Activated CD4-positive, alpha-beta T cell treated with anti-CD3 and anti-CD28 coated beads for 48 hours (primary cell): ENCODE measurements at places on chromosomes 3 and 15.

DNA sequence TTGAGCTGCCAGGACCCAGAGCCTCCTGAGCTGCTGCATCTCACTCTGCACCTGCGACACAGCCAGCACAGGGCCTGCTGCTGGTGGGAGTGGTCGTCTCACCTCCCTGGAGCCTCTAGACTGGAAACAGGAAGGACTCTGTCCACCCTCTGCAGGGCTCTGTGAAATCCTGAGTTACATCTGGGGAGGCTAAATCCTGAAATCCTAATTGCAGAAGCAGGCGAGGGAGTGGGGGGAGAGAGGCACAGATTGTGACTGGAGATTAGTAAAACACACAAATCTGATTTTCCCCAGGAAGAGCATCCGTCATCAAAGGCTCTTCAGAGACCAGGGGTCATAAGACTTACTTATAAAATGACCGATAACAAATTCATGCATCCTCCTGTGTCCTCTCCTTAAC lies 31.6 kb upstream of the GABRG3 start:
- no peak for DNase-seq

DNA sequence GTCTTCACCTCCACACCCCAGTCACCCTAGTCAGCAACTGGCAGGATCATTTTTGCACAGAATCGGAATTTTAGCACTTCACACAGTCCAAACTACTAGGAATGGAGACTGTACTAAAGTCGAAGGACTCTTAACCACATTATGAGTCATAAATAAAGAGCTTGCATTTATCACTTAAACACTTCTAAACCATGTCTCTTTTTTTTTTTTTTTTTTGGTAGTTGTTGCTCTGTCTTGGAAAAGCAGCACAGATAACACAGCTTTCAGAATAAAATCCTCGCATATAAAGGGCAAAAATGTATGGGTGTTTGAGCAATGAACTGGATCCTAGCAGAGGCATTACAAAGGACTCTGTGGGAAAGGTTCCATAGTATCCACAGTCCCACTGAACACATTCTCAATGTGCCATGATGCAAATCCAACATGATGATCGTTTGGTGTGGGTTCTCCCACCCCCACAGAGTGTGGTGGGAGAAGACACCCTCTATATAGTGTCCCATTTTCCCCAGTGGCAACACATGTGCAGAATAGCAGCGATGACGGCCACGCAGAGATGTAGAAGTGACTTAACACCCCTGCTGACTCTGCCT lies 47.1 kb downstream of the FOXP1 start:
- DNase-seq: no peak

DNA sequence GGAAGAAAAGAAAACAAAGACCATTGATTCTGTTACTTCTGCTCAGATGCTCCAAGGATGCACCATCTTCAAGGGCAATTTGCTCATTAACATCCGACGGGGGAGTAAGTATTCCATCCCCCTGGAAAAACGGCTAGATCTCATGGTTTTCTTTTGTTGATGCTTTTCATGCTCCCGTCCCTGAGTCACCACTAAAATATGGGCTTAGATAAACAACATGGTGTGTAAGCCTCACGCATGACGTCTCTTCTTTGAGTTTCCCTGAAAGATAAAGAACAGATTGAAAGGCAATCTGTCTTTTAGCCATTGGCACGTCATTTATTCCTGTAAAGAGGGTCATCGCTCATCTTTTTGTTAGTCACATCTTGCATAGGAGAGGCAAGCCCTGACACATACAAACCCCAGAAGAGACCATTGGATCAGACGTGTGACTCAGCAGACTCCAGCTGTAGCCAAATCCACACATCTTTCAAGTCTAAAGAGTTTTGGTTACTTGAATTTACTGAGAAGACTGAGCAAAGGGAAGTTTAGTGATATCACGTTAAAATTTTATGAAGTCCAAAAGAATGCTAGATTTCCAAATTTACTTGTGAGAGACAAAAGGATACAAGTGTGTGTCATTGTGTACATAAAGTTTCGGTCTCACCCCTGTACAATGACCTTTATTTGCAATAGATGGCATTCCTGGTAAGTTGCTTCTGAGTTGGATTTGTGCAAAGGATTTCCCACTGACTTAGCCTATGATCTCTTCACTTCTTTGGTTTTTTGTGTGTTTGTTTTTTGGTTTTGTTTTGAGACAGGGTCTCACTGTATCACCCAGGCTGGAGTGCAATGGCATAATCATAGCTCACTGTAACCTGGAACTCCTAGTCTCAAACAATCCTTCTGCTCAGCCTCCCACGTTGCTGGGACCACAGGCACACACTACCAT lies 110.5 kb downstream of the PGPEP1L start:
- DNase-seq: no peak

- no peak for DNase-seq
These were observed 38.6 kb downstream of the FBXL2 start for GRCh38 chr3:33315826-33316225.

GRCh38 chr15:29698030-29698701 lies 124.1 kb downstream of the TJP1 start:
- DNase-seq: no peak

GRCh38 chr15:84633311-84634227 lies 20.5 kb downstream of the WDR73 start:
- DNase-seq: peak; percentile 83

- no peak for DNase-seq
These were observed 481.7 kb downstream of the TUSC7 start for GRCh38 chr3:117191245-117191644.

DNA sequence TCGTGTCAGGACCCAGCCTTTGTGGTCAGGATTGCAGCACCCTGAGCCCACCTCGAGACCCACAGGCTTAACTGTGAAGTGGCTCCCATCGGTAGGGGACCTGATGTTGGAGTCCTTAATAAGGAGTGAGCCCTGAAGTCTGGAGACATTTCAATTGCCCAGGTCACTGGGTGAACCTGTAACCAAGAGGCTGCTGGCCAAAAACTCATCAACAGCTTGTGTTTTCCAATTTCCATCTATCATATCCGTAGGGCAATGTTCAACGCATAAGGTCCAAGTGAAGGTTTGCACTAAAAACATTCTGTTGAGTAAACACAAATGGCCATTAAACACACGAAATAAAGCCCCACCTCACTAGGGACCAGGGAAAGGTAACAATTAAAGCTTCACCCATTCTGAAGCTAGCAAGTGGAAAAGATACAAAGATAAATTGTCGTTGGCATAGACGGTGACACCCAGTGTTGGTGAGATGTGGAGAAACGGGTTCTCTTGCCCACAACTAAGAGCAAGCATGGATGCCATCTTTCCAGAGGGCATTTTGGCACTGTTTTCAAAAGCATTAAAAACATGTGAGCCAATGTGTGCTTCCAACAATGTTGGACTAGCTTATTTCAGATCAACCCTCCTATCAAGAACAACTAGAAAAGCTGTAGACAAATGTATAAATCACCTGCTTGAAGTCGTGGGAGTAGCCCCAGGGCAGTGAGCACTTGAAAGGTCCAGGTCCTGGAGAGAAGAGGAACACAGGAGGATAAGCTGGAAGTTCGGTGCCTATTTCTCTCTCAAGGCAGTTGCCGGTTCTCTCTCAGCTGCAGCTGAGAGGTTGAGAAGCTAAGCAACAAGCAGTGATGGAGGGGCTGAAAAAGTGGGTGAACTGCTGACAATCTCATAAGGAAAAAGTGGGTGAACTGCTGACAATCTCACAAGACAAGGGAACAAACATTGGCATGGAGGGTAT lies 56.3 kb upstream of the PCSK6 start:
- no peak for DNase-seq

DNA sequence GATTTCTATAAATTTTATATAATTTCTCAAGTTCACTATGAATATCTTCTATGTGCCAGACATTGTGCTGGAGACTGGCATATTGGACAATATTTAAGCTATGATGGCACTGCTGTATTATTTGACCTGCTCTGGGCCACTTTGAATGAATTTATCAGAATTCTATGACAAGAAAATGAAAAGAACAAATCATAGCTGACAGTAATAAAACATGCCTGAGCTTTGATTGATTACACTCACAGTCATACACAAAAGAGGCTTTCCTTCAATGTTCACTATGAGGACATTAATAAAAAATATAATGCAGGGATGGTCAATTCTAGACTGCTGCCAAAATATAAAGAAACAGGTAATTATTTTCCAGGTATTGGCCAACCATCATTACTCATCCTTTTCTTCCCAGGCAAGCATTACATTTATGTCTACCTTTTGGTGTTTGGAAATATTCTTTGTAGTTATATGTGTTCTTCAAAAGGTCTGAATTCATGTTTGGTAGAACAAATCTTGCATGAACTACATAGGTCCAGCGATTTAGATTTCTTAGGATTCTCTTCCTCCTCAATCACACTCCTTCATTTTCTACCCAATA lies 81.0 kb upstream of the ALCAM start:
- DNase-seq: no peak

- no peak for DNase-seq
These were observed 248.0 kb upstream of the CNTN3 start for GRCh38 chr3:74862476-74862875.

GRCh38 chr15:36940636-36941260 lies 159.6 kb downstream of the MEIS2 start:
- no peak for DNase-seq

DNA sequence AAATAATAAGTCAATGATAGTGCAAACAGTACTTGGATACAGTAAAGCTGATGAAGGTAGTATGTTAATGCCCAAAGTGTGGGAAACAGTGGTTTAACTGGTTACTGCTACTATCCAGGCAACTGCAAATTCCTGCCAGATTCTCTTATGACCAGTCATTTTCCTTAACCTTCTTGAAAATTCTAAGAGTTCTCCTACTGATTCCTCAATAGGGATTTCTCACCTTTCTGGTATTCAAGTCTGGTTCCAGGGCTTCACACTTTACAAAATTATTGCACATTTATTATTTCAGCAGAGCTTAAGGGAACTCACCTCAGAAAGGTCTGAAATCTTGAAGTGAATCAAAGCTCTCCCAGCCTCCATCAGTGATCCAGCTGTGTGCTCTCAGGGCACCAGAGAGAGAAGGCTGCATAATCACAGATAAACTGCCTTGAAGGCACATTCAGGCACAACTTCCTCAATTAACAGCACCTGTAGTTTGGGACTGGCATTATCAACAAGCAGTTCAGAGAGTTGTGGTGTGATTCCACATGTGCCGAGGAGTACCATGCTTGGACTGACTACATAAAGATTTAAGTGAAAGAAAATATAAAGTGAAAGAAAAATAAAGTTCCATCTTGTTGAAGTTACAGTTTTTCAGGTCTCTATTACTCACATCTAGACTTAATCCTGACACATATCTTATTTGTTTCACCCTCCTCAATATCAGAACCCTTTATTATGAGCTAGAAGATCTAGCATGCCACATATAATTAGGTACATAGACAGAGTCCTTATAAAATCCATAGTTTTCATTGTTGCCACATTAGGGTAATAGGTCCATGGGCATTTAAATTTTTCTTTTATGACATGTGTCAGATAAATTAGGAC lies 59.5 kb upstream of the TIPARP start:
- DNase-seq: no peak

DNA sequence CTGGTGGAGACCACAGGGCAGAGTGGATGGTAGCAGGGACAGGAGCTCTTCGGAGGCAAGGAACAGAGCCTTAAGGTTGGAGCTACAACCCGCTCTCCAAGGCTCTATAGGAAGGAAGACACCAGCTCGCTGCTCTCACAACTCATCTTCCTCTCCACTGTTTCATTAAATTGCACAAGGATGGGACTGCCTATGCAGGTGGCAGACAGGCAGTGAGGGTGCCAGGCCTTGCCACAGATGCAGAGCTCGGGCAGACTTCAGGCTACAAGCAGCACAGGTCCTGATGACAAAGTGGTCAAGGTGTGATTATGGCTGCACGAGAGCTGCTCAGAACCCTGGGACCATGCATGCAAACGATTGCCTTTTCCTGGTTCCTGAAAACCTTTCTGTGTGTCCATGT lies 144.6 kb downstream of the FOXP1 start:
- DNase-seq: no peak

DNA sequence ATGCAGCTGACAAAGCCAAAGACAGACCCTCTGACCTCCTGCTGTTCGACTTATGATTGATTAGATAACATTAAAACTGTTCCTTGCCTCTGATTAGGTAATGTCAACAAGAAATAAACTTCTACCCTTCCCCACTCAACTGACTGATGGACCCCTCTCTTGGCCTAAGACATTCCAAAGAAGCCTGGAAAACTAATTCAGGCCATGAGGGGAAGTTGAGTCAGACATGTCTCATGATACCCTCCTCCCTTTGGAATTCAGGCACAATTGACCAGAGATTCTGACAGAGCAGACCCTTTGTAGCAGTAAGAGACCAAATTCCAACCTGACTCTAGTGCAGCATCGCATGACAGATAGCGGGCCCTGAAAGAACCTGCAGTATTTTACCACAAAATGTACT lies 354.5 kb downstream of the OCA2 start:
- DNase-seq: no peak

DNA sequence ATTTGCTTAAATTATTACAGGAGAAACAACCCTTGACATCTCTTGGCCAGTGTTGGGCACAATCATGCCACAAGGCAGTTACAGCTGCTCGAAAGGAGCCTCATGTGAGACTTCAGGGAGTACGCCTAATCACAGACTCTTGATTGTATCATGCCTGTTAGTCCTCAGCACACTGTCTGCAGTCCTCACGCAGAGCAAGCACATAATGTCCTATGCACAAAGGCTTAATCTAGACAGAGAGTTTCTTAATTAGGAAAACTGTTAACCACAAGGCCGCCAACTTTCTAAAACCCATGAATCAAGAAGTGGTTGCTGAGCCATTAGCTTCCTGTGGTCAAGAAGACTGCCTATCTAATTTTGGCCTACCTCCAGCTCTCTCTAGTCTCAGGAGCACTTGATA lies 172.0 kb downstream of the UNC13C start:
- no peak for DNase-seq

DNA sequence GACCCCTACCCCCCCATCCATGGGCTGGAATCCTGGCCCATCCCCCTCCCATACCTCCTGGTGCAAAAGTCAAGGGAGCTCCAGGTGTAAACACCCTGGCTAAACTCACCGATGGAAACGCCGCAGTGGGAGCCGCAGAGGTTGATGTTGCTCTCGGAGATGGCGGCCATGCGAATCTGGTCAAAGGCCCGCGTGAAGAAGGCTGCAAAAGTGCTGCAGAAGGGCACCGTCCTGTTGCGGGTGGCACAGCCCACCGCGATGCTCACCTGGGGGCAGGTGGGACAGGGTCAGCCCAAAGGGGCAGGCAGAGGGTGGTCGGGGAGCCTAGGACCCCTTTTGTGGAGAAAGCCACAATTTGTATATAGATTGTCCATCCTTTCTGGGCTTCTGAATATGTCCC lies 26.7 kb downstream of the TKT start:
- DNase-seq: no peak

DNA sequence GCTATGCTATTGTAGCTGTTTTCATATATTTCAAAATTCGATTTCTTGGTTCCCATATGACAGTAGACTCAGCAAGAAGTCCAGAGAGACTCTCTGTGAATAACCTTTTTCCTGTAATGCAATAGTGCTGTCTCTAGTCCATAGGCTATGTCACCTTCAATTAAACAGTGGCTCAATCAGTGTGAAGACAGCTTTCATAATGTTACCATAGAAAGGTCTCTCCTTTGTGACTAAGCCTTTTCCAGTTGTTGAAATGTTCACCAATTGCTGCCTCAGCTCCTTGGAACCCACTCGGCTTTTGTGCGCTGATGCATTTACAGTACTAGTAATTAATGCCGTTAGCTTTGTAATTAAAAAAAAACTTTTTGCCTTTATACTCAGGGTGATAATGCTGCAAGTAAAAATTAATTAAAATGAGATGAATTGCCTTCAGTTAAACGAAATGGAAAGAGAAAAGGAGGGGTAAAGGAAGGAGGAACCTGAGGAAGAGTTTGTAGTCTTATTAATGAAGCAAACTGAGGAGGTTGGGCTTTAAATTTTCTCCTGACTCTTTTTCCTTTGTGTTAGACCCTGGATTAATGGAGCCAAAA lies 214.8 kb downstream of the LSAMP start:
- DNase-seq: no peak

- no peak for DNase-seq
These were observed 16.9 kb upstream of the CFAP161 start for GRCh38 chr15:81117136-81117535.
